ENCODE measurements at places on chromosomes 2 and 18. TPM values are rescaled to one million over a fixed set of nuclear protein-coding genes. Genes with fewer than 3 reads are reported as not detected.
A peak's percentile ranks its signal among the peaks of the same experiment; 100 is the strongest.

DNA sequence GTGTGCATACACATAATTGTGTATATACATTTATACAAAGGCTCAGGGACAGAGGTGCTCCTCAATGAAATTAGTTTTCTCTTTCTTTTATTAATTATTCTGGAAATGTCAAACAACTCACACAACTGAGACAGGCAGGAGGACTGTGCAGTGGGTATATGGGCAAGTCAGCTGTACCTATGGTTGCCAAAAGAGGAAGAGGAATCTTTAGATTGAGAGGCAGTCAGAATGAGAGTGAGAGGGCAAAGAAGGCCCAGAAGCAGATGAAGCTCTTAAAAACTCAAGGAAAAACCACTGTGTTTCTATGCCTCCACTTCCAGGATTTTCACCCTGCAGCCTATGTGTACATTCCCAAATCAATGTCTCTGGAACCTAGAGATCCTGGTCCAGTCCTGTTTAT, 79.1 kb downstream of the CACNB4 start:
- DNase-seq = no peak

GRCh38 chr2:227888289-227888688, 16.9 kb downstream of the DAW1 start:
- peak; percentile 26 for DNase-seq

- no peak for DNase-seq
Observed at GRCh38 chr2:129193961-129194360, 785.5 kb upstream of the RAB6C start.

GRCh38 chr2:8049851-8050571, 631.8 kb upstream of the ID2 start:
- DNase-seq = no peak

DNA sequence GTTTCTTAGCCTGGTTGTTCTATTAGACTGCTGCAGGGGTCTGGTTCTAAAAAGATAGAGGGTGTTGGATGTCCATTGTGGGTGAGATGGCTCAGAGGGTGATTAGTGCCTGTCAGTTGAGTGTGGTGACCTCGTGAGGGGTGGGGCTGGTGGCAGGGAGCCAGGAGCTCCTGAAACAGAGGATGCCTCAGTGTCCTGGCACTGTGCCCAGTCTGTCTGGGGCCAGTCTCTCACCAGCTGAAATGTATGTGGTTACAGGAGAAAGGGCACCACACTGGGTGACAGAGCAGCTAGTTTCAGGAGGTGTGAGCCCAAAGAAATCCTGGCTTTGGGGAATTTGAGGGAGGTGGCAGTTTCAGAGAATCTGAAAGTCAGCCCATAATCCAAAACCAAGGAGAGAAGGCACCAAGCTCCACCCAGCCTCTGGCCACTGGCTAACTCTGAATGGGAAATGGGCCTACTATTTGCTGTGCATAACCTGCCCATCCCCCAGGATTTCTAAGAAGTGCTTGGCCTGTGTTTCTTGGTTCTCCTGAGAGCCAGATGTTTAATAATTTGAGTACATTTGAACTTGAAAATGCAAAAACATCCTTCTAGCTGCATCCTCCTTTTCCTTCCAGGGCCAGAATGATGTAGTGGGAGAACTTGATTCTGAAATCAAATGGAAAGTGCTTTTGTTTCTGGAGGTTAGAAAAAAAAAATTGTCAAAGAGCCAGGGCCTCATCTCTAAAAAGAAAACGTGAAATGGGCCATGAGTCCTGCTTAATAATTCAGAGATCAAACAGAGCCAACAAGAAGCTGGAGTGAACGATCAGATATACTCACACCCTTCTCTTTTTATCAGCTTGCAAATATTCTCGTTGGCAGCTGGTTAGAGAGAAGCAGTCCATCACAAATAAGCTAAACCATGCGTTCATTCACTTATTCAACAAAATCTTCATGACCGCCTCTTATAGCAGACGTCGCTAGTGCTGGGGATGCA, 92.3 kb downstream of the B3GNT2 start:
- DNase-seq = peak; percentile 88

DNA sequence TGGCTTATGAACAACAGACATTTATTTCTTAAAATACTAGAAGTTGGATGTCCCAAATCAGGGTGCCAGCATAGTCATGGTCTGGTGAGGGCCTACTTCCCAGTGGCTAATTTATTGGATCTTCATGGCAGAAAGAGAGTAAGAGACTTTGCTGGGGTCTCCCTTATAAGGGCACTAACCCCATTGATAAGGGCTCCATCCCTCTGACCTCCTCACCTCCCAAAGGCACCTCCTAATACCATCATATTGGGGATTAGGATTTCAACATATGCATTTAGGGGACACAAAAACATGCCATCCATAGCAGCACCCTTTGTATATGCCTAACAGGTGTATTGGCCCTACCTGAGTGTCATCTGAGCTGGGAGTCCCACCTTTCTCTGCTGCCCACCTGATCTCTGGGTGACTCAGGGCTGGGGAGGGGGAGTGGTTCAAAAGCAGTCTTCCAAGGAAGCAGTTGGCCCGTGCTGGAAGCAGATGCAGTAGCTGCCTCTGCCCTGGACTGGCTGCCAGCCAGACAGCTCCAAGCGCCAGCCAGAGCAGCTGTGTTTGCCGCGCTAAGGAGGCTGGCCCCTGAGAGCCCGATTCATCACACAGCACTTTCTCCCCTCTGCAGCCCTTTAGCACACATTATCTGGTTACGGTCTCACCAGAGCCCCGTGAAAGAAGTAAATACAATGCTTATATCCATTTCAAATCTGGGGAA, 84.6 kb downstream of the SMAD7 start:
- peak; percentile 80 for DNase-seq

RPIA gene
- total RNA-seq = 19.1 TPM

CRYGC gene
- not detected for total RNA-seq

FBXO15 gene
- not detected for total RNA-seq

C1GALT1C1L gene
- total RNA-seq = 0.64 TPM

CDK15 gene
- total RNA-seq = 0.30 TPM

PJVK gene
- 1.1 TPM for total RNA-seq

CAPN14 gene
- 0.42 TPM for total RNA-seq

KYNU gene
- 1.4 TPM for total RNA-seq

Measured in left ventricle myocardium superior (tissue), 1 donor.